Stimulated activated CD4-positive, alpha-beta T cell treated with anti-CD3 and anti-CD28 coated beads, Interleukin-1b, Interleukin-23, amount 100 ng/mL, for 4 hours (primary cell): ENCODE measurements at places on chromosomes 2 and 18.

GRCh38 chr18:48356909-48357631 is 52.1 kb downstream of the ZBTB7C start:
- DNase-seq: no peak

- DNase-seq: no peak
These were observed 312.4 kb upstream of the SYT4 start for GRCh38 chr18:43589611-43590151.

GRCh38 chr2:120771111-120771780 is 35.6 kb downstream of the GLI2 start:
- no peak for DNase-seq

- DNase-seq: no peak
These were observed 68.3 kb upstream of the ZNF521 start for GRCh38 chr18:25420077-25420825.
